ENCODE measurements at places on chromosomes 4 and X.

DNA sequence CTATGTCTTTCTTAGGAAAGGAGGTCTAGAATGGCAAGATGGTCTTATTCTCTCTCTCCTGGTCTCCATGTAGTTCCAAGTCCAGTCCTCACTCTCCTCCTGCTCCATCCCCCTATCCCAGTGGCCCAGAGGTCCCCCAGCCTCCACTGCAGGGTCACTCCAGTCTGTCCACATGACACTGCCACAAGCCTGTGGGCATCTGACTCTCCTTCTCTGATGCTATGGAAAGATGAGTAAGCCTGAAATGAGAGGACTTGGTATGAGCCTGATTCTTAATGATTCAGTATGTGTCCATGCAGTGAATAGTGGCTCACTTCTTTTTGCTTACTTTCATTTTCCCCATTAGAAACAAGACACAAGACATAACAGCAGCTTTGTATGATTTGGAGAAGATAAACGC is 516.8 kb upstream of the ADGRL3 start:
- DNase-seq: peak; percentile 85

DNA sequence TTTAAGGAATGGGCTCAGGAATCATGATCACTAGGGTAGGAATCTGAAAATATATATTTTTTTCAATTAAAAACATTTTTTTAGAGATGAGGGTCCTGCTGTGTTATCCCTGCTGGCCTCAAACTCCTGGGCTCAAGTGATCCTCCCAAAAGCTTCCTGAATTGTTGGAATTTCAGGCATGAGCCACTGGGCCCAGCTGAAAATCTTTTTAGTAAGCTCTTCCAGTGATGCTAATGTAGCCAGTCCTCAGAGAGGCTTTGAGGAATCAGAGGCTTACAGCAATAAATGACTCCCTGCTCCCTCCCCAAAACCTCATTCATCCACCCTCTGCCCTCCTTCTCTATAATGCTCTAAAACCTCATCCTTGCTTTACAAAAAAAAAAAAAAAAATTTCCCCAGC is 129.5 kb downstream of the ZIC3 start:
- no peak for DNase-seq

GRCh38 chr4:30945586-30945985 is 225.4 kb downstream of the PCDH7 start:
- DNase-seq: no peak

DNA sequence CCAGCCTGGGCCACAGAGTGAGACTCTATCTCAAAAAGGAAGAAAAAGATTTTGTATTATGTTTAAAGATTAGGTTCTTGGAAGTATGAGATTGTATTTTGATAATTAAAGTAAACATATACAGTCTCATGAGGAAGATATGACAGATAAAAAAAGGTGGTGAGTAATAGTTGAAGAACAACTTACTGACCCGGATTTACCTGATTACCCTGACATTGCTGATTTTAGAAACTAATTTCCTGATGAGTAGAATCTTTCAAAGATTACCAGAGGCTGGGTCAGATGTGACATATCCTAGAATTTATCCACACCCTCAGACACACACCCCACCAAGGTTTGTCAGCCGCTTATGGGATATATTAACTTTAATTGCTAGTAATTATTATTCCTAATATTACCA is 9.5 kb downstream of the CDKL5 start:
- DNase-seq: no peak

DNA sequence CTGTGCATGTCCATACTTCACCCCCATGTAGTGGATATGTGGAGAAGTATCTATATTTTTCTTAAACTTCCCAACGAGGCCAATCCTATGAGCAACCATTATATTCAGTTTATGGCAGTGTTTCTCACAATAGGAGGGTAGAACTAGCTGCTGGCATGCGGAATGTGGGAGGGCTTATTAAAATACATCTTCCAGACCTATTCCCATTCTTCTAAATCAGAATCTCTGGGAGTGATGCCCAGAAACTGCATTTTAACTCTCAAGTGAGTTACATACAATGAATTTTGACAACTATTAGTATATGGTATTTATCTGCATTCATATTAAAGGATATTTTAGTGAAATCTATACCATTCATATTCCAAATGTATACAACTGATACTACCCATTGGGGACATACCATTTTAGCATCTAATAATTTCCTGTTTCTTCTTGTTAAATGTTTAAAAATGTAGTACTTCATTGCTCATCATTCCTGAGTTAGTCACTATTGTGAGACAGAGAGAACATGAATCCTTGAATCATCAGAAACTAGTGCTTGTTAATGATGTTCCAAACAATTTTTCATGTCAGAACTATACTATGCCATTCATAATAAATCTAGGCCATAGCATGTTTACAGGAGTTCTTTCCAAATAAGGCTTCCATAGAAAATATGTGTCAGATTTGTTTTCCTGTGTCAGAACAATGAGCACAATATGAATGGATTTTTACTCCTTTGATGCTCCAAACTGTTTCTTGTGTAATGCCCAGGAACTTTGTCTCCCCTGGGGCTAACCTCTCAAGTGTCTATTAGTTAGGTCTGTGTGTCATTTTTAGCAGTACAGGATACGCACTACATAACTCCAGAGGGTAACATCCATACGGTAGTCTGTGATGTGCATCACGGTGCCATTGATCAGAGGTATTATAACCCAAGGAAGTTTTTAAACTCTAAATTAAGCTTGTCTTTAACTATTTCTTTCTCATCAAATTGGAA is 198.8 kb upstream of the BMP3 start:
- peak; percentile 69 for DNase-seq

Data from fibroblast of skin of right quadriceps (primary cell).